ENCODE measurements at places on chromosomes 3 and 15.

DNA sequence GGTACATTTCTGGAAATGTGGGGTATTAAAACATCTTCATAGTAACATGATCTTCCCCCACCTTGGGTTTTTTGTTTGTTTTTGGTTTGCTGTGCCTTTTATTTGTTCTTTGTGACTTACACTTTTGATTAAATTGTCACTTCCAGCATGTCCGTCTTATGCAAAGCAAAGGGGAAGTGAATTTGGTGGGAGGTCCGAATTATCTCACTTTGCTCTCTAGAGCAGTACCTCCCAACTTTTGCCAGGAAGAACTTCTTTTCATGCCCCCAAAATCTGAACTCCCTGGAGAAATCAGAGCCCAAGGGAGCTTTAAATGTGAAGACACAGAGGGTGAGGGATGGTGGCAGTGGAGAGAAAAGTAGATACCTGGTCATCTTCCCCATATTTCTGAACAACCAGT, 173.1 kb downstream of the IL5RA start:
- no peak for DNase-seq

GRCh38 chr3:15804553-15805095, 6.8 kb upstream of the ANKRD28 start:
- DNase-seq: no peak

GRCh38 chr3:94121161-94121560, 58.3 kb downstream of the NSUN3 start:
- no peak for DNase-seq

DNA sequence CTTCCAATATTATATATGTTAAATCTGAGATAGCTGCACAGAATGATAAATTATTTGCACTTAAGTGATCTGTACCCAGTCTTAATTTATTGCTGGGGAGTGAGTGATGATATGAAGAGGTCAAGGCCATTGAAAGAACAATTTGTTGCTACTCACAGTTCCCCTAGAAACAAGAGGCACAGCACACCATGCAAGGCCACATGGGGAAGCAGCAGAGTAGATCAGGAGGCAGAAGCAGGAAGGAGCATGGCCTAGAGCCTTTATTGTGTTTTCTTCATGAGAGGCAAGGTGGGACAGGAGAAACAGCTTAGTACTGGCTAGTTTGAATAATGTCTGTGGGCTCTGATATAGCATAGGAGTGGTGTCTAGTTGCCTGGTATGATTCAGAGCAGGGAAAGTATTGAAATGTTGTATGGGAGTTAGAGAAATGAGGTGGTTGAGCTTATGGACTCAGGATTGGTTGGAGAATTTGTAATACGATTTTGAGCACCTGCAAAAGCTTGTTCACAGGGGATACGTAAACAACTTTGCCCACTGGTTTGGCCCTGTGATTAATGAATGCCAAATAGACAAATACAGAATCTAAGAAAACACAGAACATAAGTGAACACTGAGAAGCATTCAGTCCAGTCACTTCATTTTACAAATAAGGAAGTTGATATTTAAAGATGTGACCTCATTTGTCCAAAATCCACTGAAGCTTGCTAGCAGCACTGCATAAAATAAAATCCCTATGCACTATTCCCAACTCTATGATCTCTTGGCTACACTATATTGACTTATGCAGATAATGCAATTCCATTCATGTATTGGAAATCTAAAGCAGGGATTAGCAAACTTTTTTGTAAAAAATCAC, 71.7 kb downstream of the TMCO5A start:
- no peak for DNase-seq

DNA sequence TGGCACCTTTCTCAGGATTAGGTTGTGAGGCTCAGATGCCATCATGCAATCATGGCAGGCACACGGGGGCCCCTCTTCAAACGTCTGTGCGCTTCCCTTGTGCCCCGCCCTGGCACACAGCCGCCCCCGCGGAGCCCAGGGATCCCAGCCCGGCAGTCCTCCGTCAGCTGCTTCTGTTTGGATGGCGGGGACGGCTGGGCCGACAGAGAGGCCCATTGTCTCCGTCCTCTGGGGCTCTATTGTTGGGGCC, 849 bp upstream of the HDAC11 start:
- no peak for DNase-seq

- no peak for DNase-seq
Observed at GRCh38 chr3:8663177-8664061, 18.8 kb upstream of the SSUH2 start.

DNA sequence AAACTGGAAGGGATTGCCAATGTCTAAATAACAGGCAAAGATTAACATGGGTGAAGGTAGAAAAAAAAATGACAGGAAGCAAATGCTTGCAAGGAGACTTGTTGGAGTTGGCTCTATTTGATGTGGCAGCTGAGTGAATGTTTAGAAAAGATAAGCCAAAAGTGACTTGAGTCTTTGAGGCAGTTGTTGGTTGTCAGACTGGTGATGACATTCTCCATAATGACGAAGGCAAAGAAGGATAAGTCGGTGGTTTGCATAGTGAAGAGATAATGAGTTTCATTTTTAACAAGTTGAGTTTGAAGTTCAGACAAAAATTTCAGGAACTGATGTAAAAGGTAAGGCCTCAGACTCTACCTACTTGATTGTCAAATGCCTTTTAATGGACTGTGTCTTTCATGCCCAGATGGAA, 704.1 kb upstream of the SGO1 start:
- DNase-seq: no peak

DNA sequence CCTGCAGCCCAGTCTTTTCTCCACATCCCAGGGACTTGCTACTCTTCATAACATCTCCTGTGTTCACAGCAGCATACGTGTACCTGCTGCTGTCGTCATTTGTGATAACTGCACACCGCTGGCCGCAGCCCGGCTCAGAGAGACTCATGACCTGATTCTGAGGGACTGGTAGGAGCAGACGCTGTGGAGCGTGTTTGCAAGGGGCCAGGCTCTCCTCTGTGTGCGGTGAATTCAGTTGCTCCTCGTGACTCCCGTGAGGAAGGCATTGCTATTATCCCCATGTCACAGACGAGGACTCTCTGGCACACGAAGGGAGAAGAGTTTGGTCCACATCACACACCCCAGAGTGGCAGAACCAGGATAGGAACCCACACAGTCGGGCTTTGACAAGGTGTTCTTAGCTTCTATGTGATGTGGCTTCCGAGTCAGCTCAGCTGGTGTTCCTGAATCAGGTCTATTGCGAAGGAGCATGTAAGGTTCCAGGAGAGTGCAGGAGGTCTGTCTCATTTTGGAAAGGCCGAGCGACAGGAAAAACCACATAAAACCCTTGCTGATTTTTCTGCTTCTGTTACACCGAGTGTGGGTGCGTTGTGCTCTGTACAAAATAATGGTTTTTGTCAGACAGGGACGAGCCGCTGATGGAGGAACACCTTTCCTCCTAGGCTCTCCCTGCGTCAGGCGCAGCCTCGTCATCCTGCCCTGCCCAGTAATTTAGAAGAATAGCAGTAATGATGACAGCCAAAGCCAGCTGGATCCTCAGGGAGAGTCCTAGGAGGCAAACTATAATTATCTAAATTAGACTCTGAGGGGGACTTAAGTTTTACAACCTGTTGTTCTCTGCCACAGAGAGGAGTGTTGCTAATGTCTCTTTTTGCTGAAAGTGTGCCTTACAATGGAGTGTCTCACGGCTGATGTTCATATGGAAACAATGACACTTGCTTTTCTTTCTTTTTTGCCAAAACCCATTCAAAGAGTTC, 157.5 kb upstream of the RGMA start:
- DNase-seq: no peak

GRCh38 chr15:99443768-99444446, 121.9 kb upstream of the MEF2A start:
- DNase-seq: no peak

- no peak for DNase-seq
Observed at GRCh38 chr3:102036017-102036416, 186.7 kb downstream of the NFKBIZ start.

DNA sequence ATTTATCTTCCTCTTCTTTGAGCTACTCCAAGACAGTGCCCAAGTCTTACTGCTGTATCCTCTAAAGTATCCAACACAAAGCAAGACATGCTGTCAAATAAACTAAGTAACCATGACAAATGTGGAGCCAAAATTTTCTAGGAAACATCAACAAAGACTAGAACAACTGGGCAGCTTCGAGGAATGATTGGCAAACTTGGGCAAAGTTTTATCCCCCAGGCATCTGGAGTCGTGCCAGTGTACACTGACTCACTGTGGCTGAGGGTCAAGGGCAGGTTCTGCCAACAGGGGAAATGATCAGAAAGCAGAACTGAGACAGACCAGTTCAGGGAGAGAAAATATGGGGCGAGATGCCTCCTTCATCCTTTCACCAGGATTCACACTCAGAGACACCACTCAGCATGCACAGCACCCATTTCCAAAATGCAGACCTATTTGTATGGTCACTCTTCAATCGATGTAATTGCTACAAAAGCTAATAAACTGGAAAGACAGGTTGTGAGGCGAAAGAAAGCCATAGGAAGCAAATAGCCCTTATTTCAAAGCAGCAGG, 65.8 kb downstream of the MB21D2 start:
- DNase-seq: no peak

DNA sequence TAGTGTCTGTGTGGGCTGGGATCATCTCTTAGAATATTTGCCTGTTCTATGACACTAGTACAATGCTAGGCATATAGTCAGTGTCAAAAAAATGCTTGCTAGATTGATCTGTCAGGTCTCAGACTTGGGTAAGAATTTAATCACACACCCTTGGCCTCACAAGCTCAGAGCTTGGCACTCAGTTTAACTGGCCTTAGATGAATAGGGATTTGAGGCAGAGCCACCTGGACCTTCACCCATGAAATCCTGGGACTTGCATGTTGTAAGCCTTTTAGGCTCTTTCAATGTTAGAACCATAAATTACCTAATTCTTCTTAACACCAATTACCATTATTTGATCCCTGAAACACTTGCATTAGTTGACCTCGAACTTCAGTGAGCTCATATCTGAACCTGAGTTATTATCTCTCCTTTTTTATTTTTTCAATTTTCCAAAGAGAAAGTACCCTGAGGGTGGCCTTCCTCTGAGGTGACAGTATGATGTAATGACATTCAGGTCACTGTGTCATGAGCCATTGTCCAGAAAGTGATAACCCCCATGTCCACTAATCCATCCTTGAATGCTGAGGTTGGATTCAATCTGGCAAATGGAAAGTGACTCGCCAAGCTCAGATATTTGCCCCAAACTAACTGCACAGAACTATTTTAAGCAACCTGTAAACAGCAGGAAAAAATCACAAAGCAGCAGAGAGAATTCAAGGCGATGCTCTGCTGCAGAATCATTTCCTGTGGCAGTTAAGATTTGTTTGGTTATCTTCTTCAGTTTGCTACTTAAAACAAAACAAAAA, 615.2 kb upstream of the NR2F2 start:
- DNase-seq: no peak

DNA sequence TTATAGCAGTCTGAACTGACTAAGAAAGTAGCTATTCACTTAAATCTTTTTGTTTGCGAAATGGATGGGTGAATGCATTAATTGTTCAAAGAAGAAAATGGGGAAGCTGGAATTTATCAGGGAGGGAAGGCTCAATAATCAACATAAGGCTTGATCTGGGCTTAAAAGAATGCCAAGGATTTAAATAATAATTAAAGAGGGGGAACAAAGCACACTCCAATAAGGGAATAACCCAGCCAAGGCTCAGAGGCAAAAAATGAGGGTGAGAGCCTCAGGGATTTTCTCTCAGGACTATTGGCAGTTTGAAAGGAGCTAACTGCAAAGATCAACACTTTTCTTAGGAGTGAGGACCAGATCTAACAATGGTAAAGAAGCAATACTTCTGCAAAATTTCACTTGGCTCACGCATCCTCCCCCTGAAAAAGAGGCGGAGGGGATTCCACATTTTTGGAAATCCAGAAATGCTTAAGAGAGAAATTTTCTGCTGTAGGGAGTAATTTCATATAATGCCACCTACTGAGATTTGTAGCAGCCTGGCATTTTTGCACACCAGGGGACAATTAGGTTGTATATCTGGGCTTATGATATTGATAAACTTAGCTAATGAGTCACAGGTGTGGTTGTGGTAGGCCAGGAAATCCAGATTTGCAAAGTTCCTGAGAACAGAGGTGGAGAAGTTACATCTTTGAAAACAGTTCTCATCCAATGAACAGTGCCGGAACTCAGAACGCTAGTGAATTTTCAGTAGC, 405.1 kb downstream of the TUSC7 start:
- no peak for DNase-seq

DNA sequence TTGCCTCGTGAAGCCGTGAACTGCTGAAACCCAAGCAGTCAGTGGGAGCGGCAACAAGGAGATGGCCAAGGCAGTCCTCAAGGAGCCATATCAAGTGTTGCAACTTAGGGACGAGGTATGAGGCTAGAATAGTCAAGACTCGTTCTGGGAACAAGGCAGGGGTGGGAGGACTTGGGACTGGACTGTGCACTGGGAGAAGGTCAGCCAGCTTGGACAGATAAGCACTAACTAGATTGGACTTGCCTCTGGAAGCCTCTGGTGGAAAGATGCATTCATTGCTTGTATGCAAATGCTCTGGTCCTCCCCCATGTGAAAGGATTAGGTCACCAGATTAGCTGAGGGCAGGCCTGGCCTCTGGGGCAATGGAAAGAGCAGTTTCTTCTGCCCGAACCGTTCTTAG, 123.3 kb upstream of the CTNNB1 start:
- no peak for DNase-seq

GRCh38 chr3:567488-568185, 371.1 kb downstream of the CHL1 start:
- no peak for DNase-seq

GRCh38 chr15:75179746-75180140, 21.9 kb upstream of the C15orf39 start:
- DNase-seq: no peak

GRCh38 chr3:157046520-157046919, 113.4 kb downstream of the CCNL1 start:
- no peak for DNase-seq

DNA sequence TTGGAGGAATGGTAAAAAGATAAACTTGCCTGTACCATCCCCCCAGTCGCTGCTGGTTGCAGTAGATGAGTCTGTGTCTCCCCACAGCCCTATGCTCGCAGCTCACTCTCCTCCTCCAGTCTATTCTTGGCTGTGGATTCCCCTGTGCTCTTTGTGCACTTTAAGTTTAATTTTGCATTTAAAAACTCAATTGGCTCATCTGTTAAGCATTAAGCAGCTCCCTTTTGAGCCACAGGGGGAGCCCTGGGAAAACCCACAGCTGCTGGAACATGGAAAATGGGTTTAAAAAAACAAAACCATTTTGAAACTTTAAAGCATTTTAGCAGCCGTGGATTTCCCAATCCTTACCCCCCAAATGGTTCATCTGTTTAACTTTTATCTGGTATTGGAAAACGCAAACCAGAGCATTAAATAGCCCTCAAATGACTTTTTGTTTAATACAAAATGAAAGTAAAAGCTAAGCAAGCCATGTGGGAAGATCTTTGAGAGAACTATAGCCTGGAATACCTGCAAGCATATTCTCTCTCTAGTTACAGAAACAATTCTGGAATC, 536.9 kb downstream of the ZIC1 start:
- DNase-seq: no peak

DNA sequence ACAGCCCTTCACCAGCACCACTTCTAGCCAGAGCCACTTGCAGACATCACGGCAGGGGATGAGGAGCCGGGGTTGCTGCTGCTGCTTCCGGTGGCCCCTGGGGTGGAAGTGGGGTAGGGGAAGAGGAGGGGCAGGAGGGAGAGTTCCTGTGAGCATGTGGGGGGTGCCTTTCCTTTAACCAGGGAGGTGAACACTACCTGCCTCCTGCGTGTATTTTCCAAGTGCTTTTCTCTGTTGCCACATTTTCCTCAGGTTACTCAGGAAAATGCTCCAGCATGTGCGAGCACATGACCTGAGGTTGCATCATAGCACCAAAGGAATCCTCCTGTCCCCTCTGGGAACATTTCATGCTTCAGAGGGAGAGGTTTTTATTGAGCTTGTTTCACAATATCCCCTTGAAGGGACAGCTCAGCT, 12.2 kb upstream of the SACM1L start:
- no peak for DNase-seq

GRCh38 chr3:177642042-177642803, 444.9 kb upstream of the TBL1XR1 start:
- DNase-seq: no peak
